Stimulated activated CD8-positive, alpha-beta memory T cell treated with anti-CD3 and anti-CD28 coated beads, Interleukin-2, amount 100 ng/mL, for 1 hour (primary cell): ENCODE measurements at places on chromosomes 2 and 18.

- no peak for DNase-seq
Observed at GRCh38 chr2:196988639-196989038, 62.1 kb upstream of the PGAP1 start.

GRCh38 chr2:173427887-173428668 is 73.4 kb downstream of the CDCA7 start:
- no peak for DNase-seq

- DNase-seq = no peak
Observed at GRCh38 chr2:237465515-237466148, 21.4 kb upstream of the MLPH start.

GRCh38 chr2:31383471-31384153 is 30.9 kb downstream of the XDH start:
- DNase-seq = no peak

DNA sequence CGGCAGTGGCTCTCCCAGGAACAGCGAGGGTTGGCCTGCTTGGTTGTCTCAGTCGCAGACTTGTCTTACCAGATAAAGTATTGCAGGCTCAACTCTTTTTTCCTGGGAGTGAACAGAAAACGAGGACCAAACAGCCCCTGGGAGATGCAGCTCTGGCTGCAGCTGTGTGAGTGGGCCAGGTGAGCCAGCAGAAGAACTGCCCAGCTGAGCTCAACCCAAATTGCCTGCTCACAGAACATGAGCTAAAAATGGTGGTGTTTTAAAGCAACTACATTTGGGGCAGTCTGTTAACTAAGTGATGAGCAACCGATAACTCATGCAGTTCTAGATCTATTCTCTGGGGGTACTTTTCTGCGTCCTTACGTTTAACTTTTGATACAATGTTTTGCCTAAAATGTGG is 161.1 kb upstream of the SIX3 start:
- DNase-seq = no peak

- no peak for DNase-seq
Observed at GRCh38 chr2:45128580-45128997, 119.3 kb upstream of the SIX2 start.

DNA sequence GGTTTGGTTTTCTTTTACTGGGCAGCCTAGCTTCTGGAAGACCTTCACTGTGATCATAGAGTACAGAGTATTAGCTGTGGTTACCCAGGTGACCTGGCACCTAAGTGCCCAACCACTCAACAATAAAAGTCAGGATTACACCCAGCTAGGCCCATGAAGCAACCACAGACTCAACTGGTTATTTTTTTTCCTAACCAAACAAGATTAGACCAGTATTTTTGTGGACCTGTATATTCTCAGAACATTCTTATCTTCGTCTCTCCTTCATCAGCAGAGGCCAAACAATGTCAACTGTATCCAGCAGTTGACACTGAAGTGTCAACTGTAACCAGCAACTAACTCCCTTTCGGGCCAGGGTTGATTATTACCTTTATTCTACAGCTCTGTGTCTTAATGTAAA is 289.2 kb upstream of the SLC39A10 start:
- no peak for DNase-seq

- DNase-seq = no peak
Observed at GRCh38 chr2:61722318-61722717, 131.5 kb downstream of the FAM161A start.

DNA sequence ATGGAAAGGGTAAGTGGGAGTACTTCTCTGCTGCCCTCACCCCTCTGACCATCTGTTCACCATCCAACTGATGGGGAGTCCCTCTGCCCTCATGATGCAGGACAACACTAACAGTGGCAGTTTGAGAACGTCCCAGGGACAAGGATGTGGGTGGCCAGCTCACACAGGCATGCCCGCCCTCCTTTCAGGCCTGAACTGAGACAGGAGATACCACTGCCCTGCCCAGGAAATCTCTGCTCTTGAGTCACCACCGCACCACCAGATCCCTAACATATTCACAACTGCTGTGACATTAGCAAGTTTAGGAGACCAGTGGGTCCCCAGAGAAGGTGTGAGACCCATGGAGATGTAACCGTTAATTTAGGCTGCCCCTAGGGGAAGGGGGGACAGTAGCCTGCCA is 66.2 kb downstream of the TRAPPC8 start:
- DNase-seq = no peak

DNA sequence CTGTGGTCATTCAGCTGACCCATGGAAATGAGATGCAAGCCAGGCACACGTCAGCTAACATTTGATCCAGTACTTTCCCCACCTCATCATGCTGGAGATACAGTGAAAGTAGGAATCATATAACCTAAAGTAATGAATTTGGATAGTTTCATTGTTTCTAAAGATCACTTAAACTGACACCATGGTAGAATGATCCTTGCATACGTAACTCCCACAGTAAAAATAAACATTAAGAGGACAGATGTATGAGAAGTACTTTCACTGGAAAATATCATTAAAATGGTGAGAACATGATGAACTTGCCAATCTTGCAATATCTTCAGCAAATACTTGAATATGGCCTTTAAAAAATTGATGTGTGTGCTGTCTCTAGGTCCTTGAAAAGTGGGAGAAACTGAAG is 85.4 kb downstream of the MAIP1 start:
- DNase-seq = no peak

GRCh38 chr18:62105376-62105775 is 81.5 kb downstream of the PIGN start:
- DNase-seq = no peak

- no peak for DNase-seq
Observed at GRCh38 chr2:113242327-113242726, 36.4 kb downstream of the PAX8 start.

GRCh38 chr18:74230922-74231714 is 60.6 kb downstream of the CYB5A start:
- no peak for DNase-seq

GRCh38 chr2:128284841-128285240 is 33.8 kb downstream of the HS6ST1 start:
- DNase-seq = no peak

DNA sequence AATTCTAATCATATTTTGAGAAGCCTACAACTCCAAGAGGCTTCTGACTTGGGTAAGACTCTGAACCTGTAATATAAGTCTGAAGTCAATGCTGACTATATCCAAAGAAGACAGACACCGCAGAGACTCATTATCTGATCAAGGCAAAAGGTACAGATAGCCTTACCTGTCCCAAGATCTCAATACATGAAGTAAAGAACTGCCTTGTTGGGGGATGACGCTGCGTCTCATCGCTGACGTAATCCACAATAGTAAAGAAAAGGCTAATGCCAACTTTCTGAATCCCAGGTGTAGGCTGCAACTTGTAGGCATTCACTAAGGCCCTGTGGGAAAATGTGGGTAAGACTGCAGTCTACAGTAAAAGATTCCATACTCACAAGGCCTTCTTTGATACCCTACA is 62.1 kb downstream of the SIGLEC15 start:
- no peak for DNase-seq

DNA sequence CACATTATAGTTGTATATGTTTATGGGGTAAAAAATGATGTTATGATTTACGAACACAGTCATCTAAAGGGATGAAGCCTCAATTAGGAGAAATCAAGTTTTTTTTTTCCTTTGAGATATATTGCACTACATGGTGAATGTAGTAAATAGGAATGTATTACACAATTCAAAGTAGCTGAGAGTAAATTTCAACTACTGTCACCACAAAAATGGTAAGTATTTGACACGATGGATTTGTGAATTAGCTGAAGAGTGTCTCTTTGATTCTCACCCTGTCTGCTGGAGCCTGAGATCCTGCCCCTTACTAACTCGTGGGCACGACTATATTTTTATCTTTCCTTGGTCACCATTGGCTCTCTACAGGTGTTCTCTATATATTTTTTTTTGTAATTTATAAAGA is 540.4 kb upstream of the DSEL start:
- no peak for DNase-seq

- no peak for DNase-seq
Observed at GRCh38 chr2:20603791-20604190, 47.1 kb downstream of the HS1BP3 start.

- no peak for DNase-seq
Observed at GRCh38 chr18:58135701-58136331, 91.8 kb downstream of the NEDD4L start.

DNA sequence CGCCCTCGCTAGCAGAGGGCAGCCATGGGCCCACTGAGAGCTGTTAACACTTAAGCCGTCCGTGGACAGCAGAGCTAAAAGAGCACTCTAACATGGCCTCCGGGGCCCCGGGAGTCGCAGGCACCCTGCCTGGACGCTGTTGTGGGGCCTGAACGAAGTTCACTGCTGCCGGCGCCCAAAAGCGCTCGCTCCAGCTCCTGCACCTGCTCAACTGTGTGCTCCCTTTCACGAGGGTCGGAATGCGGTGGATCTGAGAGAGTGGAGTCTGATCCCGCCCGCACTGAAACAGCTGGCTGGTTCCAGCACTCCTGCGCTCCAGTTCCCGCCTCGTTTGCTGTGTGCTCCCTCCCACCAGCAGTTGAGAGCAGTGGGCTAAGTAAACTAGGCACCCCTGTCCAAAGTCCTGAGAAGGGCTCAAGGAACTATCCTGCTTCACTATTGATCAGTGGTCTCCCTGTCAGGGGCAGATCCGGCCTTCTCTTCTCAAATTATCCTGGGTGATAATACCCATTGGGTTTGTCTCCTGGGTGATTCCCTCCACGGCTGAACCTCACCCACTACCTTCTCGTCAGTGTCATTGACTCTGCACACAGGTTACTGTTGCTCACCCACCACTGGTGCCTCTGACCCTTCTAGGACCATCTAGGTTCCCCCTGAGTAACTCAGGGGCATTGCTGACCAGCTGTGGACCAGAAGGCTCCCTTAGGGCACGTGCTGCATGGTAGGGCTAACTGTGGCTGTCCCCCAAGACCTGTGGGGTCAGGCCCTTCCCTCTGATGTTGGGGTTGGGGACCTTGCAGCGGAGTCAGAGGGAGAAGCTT is 23.5 kb downstream of the B3GNT7 start:
- DNase-seq = no peak

DNA sequence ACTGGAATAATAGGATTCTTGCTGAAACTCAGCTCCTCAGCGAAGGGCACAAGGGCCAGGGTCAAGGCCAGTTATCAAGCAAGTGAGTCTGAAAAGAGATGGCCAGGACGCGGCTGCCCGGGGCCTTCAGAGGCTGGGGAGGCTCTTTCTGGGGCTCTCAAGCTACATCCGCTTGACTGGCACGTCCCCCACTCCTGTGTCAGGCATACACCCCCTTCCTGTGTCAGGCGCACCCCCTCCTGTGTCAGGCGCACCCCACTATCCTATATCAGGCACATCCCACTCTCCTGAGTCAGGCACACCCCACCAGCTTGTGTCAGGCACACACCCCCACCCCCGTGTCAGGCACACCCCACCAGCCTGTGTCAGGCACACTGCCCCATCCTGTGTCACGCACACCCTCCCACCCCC is 91.8 kb downstream of the TPO start:
- DNase-seq = no peak

GRCh38 chr2:1613731-1614354 is 130.5 kb downstream of the PXDN start:
- DNase-seq = no peak

DNA sequence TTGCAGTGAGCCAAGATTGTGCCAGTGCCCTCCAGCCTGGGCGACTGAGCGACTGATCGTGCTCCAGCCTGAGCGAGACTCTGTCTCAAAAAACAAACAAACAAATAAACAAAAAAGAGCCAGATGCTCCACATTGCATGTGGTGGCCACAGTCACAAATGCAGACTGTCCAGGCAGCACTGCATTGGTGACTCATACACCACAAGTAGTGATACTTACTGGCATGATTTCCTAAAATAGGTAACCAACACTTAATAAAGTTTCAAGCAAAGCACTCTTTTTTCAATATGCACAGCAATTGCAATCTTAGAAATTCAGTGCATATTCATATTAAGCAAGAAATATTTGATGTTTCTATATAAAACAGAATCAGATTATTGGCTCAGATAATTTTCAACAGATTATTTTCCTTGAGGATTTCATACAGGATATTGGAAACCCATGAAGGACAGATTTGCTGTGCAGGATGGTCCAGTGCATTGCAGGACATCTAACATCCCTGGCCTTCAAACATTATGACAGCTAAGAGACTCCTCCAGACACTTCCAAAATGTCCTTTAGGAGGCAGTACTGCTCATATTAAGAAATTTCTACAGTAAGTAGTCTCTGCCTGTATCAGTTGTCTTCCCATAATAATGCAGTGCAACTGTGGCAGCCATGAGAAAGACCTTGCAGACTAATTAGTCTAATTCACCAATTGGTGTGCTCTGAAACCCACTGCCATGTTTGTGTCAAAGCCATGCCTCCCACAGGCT is 10.5 kb upstream of the SLC1A4 start:
- no peak for DNase-seq

DNA sequence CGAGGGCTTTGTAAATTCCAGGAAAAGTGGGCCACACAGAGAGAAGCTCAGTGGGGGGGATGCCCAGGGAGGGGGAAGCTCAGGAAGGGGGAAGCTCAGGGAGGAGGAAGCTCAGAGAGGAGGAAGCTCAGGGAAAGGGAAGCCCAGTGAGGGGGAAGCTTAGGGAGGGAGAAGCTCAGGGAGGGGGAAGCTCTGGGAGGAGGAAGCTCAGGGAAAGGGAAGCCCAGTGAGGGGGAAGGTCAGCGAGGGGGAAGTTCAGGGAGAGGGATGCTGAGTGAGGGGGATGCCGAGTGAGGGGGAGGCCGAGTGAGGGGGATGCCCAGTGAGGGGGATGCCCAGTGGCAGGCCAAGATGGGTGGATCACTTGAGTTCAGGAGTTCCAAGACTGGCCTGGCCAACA is 821 bp upstream of the CHRNG start:
- DNase-seq = no peak

DNA sequence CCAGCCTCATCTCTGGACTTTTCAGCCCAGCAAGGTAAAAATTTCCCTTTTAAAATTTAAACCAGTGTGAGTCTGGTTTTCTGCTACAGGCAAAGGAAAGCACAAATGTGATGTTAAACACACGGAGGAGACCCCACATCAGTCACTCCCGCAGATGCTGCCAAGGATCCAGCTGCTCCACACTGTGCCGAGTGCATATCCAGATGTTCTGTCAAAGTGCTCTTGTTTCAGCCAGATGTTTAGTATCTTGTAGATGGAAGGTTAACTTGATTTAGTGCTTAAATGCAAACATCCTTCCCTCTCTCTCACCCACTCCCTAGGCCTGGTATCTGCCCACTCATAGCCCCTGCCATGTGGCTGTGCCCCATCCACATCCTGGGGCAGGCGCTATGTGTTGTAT is 15.8 kb upstream of the ATOH8 start:
- DNase-seq = no peak

DNA sequence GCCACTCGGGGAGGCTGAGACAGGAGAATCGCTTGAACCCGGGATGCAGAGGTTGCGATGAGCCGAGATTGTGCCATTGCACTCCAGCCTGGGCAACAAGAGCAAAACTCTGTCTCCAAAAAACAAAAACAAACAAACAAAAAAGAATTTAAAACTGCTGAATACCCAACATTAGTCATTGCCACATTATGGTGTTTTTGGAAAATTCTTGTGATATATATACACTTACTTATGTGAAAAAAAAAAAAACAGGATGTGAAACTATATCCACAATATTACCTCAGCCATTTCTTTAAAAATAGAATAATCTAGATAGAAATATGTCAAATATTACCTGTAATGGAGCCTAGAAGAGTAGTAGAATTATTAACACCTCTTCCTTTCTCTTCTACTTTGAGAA is 288.3 kb upstream of the FN1 start:
- no peak for DNase-seq

- no peak for DNase-seq
Observed at GRCh38 chr2:189178054-189178453, 1.5 kb downstream of the COL5A2 start.
